Stimulated activated CD8-positive, alpha-beta memory T cell treated with anti-CD3 and anti-CD28 coated beads, Interleukin-7, amount 100 ng/mL, for 1 hour (primary cell): ENCODE measurements at places on chromosomes 7 and 10.
A peak's percentile ranks its signal among the peaks of the same experiment; 100 is the strongest.

DNA sequence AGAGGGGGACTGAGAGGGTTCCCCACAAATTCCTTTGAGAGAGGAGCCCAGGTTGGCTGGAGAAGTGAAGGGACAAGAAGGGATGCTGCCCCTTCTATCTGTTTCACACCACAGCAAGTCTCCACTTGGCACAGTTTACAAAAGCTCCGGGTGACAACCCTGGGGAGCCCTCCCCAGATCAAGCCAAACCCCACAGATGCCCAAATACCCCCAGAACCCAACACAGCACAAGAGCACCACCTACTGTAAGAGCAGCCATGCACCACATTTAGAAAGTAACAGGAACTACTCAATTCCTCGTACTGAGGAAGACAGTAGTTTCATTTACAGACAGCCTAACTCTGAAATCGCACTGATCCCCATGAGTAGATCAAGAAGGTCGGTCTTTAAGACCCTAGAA is 67.8 kb upstream of the ATP6V0A4 start:
- peak; percentile 4 for DNase-seq

DNA sequence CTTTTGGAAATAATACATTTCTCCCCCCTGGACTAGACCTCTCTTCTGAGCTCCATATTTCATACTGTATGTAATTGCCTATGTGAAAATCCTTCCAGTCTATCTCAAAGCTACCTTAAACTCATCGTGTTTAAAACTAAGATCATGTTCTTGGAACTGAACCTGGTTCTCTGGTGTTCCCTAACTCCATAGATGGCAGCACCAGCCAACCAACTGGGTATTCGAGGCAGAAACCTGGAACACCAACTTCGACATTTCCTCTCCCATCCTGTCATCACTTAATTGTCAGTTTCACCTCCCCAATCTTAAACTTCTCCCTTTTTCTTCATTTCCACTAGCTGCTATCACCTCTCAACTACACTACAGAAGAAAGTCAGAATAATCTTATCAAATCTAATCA is 87.0 kb downstream of the ANKIB1 start:
- DNase-seq: no peak

DNA sequence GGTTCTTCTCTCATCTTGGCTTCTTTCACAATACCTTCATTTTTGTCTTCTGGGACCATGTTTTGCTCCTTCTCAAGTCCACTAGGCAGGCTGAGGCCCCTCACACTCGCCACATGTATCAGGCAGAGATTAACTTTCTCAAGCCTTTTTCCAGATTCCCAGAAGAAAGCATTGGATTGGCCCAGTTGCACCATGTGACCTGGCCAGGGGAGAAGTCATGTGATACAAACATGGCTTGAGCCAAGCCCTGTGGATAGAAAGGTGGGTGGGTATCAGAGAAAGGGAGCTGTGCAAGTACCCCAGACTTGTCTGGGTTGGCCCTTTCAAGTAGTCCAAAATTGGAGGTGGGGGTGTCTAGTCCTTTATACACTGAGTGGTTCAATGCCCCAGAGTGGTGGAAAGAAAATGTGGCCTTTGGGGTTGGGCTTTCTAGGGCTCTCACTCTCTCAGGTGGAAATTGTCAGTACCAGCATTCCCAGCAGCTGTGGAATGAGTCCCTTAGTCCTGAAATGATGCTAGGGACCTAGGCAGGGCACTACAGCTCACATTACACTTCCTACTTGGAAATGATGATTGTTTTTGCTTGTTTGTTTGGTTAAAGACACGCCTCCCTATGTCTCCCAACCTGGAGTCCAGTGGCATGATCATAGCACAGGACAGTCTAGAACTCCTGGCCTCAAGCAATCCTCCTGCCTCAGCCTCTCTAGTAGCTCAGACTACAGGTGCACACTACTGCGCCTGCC is 36.9 kb upstream of the C10orf67 start:
- DNase-seq: no peak

GRCh38 chr7:45695249-45695995 is 121.3 kb downstream of the ADCY1 start:
- DNase-seq: no peak

DNA sequence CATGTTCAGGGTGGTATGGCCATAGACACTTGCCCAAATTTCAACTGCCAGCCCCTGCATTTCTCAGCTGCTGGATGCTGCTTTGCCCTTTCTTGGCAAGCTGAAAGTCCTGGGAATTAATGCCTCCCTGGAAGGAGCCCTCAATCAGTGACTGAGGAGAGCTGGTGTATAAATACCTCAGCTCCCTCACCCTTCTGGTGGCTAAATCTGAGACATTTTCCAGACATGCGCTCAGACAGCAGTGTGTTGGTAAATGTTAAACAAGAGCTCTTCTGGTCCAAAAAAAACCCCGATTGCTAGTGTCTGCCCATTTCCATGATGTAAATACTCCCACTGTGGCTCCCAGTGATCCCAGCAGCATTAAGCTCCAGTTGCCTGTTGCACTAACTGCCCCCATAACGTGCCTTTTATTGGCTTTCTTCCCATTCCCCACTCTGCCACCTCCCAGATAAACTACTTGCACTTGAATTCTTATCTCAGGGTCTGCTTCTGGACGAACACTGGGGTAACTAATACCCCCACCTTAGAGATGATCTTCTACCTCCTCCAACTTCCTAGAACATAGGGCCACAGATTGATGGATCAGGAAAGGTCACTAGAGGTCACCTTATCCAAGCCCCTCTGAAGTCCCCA is 6.7 kb upstream of the MYH16 start:
- DNase-seq: no peak

DNA sequence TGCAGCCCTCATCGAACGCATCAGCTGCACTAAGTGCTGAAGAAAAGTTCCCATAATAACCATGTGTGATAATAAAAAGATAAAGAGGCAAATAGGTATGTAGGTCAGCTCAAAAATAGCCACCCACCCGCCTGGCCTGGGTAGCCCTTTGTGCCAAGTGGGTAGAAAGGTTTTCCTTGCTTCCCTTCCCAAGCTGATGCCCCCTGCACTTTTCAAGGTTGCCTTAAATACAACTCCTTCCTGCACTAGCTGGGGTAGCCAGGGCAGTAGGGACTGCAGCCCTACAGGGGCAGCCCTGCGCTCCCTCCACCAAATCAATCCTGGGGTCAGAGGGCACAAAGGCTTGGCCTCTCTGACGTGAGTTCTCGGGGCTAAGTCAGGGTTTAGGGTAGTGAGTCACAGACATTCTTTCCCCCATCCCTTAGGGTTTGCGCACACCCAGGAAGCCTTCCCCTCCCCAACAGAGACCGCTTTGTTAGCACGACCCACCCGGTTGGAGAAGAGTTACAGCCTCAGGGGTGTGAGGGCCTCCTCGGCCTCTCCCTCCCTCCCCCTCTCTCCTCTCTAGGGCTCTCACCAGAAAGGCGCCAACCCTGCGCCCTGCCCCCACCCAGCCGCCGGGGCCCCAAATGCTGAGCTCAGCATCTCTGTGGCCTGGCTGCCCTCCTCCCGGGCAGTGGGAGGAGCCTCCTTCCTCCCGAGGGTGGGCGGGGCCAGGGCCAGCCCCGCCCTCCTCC is 13.3 kb upstream of the DDIT4 start:
- DNase-seq: peak; percentile 58

- DNase-seq: no peak
Observed at GRCh38 chr7:31076641-31077310, 24.7 kb downstream of the ADCYAP1R1 start.

DNA sequence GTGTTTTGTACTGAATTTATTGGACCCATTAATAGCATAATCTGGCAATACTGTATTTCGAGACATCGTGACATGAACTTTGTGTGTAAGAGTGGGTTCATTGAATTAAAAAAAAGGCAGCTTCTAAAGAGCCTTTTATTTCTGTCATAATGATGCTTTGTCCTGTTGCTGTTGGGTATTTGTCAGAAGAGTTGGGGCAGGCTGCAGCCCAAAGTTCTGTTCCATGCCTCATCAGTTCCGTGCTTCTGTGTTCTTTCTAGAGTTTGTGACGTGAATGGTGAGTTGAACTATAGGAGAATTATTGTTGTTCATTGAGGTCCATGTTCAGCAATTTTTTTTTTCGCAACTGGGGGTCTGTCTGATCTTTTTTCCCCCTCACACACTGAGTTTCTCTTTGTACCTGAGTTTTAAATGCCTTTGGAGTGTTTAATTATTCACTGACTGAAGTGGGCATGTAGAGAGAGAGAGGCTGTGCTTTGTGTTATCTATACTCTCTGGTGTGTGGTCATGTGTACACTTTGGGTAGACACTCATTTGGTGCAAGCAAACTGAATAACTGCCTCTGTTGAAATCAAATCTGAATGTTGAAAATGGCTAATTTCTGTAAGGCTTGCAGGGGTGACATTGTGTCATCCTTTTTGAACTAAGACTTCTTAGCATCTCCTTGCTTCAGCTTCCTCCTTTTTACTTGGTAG is 69.8 kb downstream of the ADD3 start:
- DNase-seq: no peak

DNA sequence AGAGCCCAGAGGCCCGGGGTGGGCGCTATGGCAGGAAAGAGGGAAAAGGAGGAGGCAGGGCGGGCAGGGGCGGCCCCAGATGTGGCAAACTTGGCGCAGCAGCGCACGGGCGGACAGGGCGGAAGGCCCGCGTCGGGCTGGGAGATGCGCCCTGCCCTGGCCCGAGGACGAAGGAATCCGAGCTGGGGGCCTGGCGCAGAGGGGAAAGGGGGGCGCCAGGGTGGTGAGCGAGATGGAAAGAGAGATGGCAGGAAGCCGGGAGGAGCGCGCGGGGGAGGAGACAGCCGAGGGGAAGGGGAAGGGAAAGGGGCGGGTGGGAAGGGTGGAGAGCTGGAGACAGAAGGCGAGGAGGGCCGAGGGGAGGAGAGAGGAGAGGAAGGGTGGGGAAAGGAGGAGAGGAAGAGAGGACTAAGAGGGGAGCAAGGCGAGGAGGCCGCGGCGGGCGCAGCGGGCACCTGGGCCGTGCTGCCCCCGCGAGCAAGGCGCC is at the start of gene MARVELD1:
MARVELD1 (plus strand) TSS at position 392 of the 487 bp plus-strand sequence. CDS start 147 bp downstream, outside the sequence.
- no peak for DNase-seq

DNA sequence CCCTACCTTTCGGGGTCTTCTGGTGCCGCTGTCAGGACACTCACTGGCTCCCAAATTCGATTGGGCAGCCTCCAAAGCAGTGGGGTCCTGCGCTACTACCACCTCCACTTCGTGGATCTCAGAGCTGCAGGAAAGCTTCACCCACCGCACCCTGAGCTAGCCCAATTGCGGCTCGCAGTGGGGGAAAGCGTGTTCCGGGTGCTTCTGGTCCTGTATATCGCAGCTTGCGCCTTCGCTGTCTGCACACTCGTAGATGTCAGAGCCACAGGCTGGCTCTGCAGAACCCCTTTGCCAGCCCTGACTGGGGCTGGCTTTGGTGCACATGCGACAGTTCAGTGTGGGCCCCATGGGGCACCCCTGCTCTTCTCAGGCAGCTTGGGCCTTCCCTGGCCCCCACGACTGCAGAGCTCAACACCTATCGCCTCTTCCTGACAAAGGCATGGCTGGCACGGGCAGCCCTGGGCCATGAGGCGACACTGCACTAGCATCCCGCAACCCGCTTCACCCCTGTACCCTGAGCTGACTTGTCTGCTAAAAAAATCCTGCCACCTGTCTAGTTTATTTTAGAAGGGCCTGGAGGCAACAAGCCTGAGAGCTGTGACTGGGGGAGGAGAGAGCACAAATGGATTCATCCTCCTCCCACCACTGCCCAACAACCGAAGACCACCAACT is 78.7 kb upstream of the ABI1 start:
- DNase-seq: no peak

DNA sequence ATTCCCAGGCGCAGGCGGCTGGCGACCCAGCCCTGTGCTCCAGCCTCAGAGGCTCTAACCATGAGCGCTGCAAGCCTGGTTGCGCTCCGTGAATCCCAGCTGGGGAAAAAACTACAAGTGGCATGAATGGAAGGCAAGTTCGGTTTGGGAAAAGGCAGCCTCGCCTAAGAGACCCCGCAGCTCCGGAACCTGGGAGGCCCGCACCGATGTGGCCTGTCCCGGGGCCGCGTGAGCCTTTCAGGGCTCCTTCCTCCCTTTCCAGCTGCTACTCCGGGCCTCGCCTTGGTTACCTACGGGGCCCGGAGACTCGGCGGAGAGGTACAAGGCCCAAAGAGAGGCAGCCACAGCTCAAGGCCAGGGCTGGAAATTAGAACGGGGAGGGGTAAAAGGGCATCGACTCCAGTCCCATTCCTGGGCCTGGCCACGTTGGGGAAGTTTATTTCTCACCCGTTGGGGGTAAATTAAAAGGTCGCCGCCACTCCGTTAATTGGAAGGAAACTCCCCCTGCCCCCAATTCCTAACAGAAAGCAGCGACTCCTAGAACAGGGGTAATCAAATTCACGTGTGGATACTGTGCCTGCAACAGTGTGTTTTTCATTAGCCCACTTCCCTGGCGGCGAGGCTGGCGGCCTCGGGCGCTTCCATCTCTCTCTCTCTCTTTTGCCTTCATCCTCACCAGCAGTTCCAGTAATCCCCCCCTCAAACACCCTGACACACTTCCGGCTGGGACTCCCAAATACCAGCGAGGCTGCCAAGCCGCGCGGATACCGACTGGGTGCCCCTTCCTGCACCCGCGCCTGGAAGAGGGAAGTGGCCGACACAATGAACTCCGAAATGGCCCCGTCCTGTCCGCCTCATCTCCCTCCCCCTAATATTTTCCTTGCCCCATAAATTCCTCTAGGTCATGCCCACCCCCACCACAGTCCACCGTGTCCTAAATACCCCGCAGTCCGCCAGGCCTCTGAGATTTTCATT is 1.5 kb upstream of the HOXA9 start:
- no peak for DNase-seq

- DNase-seq: no peak
Observed at GRCh38 chr7:22179442-22179879, 177.5 kb downstream of the RAPGEF5 start.

DNA sequence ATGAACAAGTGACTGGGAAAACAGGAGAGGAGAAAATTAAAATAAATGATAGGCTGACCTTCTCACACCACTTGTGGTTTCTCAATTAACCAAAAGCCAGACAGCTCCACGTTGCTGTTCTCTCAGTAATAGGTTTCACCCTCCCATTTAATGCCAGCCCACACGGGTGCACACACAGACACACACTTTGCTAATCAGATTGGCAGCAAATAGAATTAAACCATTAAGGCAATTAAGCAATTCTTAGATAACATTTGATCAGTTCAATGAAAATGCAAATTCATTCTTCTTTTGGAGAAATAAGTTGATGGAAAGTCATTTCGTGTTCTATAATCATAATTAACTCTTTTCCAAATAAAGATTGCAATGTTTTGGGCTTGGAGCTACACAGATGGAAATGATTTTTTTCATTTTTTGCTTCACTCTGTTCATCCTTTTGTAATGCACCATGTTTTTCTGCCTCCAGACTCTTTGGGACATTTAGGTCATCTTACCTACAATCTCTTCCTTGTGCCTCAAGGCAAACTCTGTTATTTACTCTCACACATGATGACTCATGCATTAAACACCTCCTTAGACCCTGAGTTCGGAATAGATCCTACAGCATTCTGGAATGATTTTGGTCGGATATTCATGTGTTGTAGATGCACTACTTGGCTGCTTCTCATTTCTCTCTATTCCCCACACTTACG is 700.7 kb downstream of the AUTS2 start:
- no peak for DNase-seq

GRCh38 chr7:131878777-131879176 is 322.3 kb upstream of the PODXL start:
- DNase-seq: no peak
